ENCODE measurements at places on chromosomes 11 and 22.

GRCh38 chr11:47332791-47333525 lies 19.5 kb downstream of the MYBPC3 start:
- DNase-seq, result no peak

- DNase-seq, result no peak
Observed at GRCh38 chr11:706957-707816, 1.2 kb downstream of the EPS8L2 start.

GRCh38 chr11:36012455-36012854 lies 68.6 kb downstream of the LDLRAD3 start:
- DNase-seq, result no peak

DNA sequence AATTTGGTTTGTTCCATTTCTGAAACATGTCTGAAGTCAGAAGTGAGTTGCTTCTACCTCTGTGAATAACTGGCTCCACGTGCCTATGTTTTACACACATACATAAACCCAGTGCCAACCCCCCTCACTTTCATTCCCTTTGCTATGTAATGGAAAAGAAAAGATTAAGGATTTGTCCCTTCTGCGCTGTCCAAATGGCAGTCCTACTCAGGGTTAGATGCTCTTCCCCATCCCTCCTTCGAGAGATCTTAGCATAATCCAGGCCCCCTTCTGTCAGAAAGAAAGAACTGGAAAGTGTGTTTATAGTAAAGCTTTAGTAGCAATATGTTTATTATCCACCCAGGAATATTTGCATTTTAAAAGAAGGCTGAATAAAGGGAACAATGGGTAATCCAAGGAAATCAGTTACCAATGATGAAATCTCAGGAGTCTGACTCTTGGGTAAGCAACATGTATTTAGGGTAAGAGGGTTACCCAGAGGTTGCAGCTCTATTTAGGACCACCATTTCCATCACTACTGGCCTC lies 3.1 kb upstream of the LAYN start:
- no peak for DNase-seq

DNA sequence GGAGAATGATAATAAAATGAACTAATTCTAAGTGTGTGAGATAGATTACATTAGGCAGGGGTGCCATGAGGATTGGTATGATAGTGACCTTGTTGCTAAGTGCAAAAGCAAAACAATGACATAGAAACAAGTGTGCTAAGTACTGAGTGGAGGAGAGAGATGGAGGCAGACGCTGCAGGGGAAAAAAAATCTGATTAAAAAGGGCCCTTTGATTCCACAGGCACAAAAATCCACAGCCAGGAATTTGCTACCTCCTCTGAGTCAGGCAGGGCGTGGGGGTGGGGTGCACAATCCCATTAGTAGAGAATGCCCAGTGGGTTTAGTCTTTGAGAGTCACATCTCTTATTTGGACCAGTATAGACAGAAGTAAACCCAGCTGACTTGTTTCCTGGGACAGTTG lies at the start of gene CNTF:
Gene CNTF, plus strand, starts transcription at position 322 of the 400 bp plus-strand sequence. CDS start 88 bp downstream, outside the sequence.
- no peak for DNase-seq

GRCh38 chr22:17603668-17604067 lies 24.9 kb downstream of the ATP6V1E1 start:
- no peak for DNase-seq

- no peak for DNase-seq
Observed at GRCh38 chr11:87560352-87560751, 522.6 kb downstream of the TMEM135 start.

GRCh38 chr11:79388201-79388600 lies 52.6 kb downstream of the TENM4 start:
- no peak for DNase-seq

DNA sequence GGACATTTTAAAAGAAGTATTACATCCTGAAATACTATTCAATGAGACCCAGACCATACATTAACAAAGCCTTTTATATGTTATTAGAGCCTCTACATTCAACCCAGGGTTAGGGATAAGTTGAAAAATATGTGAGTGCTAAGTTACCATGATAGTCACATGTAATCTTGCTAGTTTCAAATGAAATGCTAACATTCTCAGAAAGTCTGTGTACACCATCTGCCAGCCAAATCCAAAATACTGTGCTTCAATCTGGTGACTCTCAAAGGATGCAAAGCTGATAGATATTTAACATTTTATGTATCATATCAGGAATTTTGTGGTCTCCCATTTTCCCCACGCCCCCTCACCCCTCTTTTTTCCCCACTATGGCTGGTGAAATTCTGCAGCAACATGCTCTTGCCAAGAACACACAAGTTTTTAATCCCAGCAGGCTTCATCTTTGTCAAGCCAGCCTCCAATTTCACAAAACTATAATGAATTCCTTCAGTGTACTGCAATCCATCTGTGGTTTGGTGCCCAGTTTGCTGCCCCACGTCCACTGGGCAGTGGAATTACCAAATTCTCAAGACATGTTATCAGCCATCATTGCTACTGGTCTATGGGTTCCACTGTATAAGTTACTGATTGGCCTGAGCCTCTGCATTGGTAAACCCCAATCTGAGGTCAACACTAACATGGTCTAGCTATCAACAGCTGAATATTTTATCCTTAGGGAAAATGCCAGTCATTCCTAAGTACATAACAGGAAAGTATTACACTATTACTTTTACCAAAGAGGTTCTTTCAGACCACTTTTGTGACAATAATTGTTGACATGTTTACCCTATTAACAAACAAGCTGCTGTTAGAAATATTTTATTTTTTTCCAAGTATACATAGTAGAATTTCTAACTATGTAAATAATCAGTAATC lies 1.5 kb upstream of the PICALM start:
- DNase-seq, result no peak

DNA sequence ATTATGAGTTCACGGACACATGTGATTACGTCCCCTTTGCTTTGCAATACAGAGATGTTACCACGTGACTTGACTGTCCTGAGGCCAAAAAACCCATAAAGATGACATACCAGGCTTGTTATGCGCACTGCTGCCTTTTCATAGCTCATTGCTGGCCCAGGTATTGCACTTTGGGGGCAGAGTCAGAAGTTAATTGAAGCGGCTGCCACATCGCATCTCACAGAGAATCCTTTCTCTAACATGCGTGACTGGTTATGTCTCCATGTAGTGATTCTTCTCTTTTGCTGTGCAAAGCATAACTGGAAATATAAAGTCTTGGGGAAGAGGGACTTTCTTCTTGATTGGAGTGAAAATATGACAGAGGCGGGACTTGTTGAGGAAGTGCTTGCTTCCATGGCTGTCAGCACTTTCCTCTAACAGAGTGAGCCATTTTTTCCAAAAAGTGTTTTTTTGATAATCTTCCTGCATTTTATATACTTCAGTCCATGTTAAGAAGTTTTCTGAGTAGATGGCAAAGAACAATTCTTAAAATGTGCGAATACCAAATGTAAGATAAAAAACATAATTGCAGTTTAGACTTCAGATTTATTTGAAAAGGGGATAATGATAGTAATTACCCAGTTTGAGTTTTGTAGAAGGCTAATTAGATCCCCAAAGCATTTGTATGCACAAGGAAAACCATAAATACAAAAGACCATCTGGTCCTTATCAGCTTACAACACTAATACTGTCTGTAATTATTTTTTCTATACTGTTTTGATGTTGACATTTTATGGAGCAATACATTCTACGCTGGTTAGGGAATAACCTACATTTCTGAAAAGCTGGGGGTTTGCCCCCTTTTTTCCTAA lies 324.6 kb upstream of the MTNR1B start:
- DNase-seq, result no peak

DNA sequence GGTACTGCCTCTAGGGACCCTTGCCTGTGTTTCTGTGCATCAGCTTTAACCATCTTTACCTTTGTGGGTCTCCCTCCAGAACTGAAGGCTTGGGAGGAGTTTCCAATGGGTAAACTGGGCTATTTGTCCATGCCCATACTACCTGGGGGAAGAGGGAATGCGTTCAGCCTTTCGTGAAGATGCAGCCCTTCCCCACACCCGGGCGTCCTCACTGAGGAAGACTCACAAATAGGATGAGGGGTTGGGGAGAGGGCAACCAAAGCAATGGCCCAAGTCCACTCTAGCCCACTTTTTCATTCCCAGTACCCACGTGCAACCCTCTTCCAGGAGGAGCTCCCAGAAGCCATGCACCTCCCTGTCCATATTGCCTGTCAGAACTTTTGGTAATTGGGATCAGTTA lies 61.8 kb upstream of the ADA2 start:
- no peak for DNase-seq

DNA sequence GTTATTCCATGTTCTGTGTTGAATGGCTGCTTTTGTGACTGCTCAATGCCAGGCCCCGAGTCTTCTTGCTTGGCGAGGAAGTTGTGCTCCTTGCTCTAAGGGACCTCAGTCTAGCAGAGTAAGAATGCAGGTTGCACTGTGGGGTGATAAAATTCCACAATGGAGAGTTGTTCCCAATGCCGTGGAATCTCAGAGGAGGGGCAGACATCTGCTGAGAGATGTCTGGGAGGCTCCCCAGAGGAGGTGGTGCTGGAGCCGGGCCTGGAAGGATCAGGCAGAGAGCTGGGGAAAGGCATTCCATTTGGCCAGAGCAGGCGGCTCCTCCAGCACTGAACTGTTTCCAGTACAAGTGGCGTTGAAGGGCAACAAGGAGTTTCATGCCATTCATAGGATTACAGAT lies 55.2 kb downstream of the ST3GAL4 start:
- no peak for DNase-seq

- DNase-seq, result no peak
Observed at GRCh38 chr22:50063589-50064393, 5.7 kb upstream of the TTLL8 start.

DNA sequence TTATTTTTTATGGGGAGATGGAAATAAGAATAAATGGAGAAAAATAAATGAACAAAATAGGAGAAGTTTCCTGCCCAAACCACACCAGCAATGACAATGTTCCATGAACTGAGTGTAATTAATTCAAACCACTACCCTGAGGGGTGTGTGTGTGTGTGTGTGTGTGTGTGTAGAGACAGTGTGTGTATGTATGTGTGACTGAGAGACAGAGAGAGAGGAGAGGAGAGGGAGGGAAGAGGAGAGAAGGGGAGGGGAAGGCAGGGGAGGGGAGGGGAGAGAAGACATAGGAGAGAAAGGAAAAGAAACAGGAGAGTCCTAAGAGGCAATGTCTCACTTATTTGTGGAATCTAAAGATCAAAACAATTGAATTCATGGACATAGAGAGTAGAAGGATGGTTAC lies 65.0 kb upstream of the POU2AF1 start:
- DNase-seq, result no peak

GRCh38 chr11:78270971-78271370 lies 82.3 kb downstream of the USP35 start:
- DNase-seq, result no peak

GRCh38 chr11:119571311-119571710 lies 148.3 kb upstream of the THY1 start:
- no peak for DNase-seq

- no peak for DNase-seq
Observed at GRCh38 chr11:122096272-122097112, 19.5 kb downstream of the BLID start.

GRCh38 chr11:57345555-57346211 lies 7.5 kb downstream of the P2RX3 start:
- peak; percentile 60 for DNase-seq

- no peak for DNase-seq
Observed at GRCh38 chr22:17471886-17472535, 91.3 kb upstream of the SLC25A18 start.

- no peak for DNase-seq
Observed at GRCh38 chr11:132187386-132187785, 817.0 kb downstream of the NTM start.

GRCh38 chr11:110000031-110000502 lies 93.1 kb upstream of the ZC3H12C start:
- no peak for DNase-seq

- DNase-seq, result no peak
Observed at GRCh38 chr11:10770626-10771254, 19.7 kb downstream of the CTR9 start.

DNA sequence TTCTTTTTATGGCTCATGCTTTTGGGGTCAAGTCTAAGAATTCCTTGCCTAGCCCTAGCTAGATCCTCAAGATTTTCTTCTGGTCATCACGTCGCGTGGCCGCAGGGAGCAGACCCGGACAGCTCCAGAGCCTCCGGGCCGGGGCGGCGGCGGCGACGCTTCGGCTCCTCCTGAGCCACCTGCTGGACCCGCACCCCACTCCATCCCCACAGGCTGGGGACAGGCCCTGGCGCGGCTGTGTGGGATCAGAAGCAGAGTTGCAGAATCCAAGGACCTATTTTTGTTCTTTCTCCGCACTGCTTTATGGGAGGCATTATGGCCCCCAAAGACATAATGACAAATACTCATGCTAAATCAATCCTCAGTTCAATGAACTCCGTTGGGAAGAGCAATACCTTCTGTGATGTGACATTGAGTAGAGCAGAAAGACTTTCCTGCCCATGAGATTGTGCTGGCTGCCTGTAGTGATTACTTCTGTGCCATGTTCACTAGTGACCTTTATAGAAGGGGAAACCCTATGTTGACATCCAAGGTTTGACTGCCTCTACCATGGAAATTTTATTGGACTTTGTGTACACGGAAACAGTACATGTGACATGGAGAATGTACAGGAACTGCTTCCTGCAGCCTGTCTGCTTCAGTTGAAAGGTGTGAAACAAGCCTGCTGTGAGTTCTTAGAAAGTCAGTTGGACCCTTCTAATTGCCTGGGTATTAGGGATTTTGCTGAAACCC lies 12.4 kb upstream of the SCARF2 start:
- no peak for DNase-seq

GRCh38 chr11:60339356-60339755 lies 12.3 kb downstream of the MS4A6E start:
- DNase-seq, result no peak

DNA sequence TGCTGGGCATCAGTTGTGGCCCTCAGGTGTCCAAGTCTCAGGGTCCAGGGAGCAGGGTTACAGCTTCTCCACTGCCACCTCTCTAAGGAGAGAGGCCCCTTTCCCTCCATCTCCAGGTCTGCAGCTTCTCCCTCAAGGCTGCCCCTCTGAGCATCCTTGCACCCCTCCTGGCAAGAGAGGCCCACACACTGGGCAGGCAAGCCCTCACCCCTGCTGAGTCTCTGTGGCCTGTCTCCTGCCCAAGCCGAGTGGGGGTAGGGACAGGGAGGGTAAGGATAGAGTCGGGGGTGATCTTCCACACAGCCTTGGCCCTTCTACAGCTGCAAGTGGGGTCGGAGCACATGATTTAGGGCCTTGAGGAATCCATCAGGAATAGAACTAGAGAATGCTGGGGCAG lies 76.6 kb downstream of the ST3GAL4 start:
- DNase-seq, result no peak

DNA sequence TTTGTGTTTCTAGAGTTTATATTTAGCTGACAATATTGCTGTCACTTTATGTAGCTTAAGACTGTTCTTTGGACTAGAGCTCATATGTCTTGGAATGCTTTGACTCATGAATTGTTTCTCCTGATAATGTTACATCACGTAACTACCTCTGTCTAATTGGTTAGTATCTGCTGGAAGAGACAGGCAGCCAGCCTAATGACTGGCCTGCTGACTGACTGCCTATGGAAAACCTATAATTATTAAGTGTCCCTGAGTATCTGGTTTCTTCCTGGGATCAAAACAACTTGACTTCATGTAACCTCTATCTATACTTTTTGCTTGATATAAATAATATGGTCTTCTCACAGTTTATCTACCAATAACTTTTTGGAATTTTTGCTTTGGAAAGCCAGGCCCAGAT lies 9.4 kb downstream of the SOX6 start:
- DNase-seq, result no peak

Measured in stimulated activated CD8-positive, alpha-beta memory T cell treated with anti-CD3 and anti-CD28 coated beads, Interleukin-7, amount 100 ng/mL, for 1 hour (primary cell).